Erythroblast (primary cell): ENCODE measurements at places on chromosomes 12 and 14.

- peak; percentile 43 for DNase-seq
These were observed 66.2 kb downstream of the RNF34 start for GRCh38 chr12:121465921-121466793.

DNA sequence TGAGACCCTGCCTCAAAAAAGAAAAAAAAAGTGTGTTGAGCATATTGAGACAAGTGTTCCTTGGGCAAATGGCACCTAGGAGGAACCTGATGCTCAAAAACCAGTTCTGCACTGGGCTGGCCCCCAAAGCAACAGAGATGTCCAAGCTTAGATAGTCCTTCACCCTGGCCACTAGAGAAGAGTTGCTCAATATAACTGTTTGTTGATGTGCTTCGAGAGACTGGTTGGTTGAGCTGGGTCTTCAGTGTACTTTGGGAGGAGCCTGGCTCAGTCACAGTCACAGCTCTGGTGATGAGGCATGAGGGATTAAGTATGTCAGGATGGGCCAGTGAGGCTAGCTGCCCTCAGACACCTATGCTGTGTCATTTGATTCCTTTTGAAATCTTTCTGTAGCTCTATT is 38.0 kb downstream of the SLC2A14 start:
- DNase-seq = no peak

DNA sequence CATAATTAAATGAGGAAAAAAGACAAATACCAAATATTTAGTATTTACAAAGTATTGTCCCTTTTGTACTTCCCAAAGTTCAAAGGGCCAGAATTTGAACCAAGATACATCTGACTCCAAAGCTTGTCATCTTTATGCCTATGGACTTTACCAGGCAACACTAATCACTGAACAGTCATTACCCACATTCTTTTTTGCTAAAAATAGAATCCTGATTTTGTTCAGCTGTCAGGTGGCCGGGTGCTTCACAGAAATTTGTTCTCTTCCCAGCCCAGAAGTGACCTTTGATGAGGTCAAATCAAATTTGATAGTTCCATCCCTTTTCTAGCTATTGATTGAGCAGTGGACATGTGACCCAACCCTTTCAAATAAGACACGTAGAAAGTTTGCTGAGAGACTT is 121.6 kb downstream of the LLPH start:
- no peak for DNase-seq

DNA sequence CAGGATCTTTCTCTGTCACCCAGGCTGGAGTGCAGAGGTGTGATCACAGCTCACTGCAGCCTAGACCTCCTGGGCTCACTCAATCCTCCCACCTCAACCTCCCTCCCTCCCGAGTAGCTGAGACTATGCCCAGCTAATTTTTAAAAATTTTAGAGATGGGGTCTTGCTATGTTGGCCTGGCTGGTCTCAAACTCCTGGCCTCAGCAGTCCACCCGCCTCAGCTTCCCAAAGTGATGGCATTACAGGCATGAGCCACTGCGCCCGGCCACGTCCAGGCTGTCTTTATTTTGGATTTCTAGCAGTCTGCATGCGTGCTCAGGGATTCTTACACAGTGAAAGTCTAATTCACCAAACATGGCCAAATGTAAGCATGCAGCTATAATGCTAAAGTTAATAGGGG is 17.8 kb downstream of the SLC8B1 start:
- DNase-seq = no peak

DNA sequence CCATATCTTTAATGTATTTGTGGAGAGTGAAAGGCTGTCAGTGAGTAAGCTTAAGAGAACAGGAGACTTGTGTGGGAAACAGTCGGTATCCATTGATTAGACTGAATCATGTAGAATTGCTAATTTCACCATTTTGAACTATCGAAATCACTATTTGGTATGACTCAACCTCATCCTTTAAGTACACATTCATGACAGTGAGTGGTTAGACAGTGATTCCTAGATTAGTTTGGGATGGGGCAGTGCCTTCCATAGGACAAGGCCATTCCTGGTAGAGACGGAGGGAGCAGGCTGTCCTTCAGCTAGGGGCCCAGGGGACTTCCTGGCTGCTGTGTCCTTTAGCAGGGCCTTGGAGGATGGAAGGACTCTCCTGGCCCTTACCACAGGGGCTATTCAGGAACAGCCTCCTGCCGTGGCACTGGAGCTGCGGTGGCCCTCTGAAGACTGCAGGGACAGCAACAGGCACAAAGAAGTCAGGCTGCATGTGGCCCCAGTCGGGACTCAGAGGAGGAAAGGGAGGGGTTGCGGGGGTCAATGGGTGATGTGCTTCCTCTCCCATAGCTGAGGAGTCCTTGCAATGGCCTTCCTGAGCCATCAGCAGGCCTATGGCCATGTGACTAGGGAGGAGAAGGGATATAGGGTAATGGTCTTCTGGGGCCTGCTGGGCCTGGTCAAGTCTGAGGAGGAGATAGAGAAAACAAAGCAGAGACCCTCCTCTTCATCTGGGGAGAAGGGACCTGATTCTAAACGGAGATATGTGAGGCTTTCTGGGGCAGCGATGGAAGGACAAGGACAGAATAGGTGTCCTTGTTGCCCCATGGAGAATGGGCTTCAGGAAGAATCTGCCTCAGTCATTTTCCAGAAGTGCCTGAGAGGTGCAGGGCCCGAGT is 11.2 kb downstream of the SERPINA1 start:
- DNase-seq = no peak

DNA sequence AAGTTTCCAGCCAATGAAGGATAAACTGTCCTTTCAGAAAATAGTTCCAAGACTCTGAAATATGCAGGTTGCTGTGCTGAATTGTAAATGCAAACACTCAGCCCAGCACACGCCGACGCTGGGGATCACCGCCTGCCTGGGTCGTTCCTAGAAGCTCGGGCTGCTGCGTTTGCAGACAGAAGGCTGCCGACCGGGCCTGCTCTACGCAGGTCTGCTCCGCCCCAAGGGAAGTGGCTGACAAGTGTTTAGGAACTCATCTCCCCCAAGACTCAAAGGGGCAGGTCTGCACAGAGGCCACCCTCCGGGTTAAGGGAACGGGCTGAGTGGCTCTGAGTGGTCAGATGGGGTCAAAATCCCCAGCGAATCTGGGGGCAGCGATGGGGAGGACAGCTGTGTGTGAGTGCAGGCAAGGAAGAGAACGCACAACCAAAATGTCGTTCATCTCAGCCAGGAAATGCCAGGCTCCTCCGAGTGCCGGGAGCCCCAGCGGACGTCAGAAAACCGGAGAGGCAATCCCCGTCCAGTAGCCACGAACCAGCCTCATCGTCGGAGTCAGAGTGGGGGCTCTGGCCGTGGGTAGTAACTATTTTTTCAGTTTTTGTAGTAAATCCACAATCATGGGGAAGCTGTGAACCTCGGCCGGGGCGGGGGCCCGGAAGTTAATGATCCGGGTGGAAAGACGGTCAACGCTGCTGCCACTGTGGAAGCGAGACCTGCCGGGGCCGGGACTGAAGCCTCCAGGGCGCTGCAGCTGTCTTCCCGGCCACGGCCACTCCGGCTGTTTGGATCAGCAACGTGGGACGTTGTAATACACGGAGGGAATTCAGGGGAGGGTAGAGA is 6.0 kb downstream of the GALNT9 start:
- no peak for DNase-seq

- peak; percentile 85 for DNase-seq
These were observed 18.4 kb downstream of the ZNF664 start for GRCh38 chr12:123991372-123991951.

DNA sequence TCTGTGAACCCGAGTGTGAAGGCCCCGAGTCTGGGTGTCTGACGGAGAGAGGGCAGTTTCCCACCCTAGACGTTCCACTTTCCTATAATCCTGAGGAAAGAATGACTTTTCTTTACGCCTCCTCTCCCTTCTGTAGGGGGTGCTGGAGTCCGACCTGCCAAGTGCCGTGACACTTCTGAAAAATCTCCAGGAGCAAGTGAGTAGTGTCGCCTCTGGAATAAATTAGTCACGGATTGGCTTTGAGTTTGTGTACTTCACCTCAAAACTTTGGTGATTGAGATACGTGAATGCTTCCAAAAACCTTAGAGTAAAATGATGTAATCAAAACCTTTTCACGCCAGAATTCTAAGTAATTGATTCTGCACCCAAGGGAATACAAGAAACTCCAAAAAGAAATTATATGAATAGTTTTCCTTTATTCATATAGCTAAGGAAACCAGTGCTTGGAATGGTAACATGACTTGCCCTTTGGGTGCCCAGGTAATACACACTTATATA is 452 bp downstream of the NGDN start:
- no peak for DNase-seq

DNA sequence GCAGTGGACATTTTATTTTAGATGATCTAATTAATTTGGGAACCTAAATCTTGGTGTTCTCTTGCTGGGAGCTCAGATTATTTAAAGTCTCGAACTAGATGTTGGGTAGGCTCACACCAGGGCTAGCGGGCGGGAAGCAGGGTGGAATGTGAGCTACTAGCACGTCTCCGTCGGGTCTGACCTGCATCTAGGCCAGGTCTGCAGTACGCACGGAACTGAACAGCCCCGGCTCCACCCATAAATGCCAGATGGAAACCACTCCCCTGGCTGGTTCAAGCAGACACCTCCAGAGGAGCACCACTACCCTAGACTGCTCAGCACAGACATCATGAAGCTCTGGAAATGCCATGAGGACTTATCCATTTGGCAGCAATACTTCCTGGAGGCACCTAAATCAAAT is 10.3 kb downstream of the ZNF605 start:
- no peak for DNase-seq

DNA sequence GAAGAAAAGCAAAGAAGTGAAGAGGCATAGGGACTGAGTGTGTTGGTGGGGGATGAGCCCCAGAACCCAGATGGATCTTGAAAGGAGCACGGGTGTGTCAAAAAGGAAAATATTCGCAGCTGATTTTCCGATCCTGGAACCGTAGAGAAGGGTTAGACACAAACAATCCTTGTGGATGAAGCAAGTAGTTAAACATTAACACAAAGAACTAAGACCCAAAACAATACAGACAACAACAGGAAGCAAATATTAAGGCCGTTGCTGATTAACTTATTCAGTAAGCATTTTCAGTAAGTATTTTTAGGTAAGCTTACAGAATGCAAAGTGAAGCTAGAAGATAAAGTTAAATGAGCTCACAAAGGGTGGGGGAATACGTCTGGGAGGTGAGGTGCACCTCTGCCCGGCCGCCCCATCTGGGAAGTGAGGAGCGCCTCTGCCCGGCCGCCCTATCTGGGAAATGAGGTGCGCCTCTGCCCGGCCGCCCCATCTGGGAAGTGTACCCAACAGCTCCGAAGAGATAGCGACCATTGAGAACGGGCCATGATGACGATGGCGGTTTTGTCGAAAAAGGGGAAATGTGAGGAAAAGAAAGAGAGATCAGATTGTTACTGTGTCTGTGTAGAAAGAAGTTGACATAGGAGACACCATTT is 62.8 kb upstream of the PRB2 start:
- no peak for DNase-seq

GRCh38 chr14:58942516-58942915 is 246.0 kb upstream of the DAAM1 start:
- no peak for DNase-seq

- DNase-seq = peak; percentile 35
These were observed 212.6 kb downstream of the PTPRO start for GRCh38 chr12:15534874-15535273.

DNA sequence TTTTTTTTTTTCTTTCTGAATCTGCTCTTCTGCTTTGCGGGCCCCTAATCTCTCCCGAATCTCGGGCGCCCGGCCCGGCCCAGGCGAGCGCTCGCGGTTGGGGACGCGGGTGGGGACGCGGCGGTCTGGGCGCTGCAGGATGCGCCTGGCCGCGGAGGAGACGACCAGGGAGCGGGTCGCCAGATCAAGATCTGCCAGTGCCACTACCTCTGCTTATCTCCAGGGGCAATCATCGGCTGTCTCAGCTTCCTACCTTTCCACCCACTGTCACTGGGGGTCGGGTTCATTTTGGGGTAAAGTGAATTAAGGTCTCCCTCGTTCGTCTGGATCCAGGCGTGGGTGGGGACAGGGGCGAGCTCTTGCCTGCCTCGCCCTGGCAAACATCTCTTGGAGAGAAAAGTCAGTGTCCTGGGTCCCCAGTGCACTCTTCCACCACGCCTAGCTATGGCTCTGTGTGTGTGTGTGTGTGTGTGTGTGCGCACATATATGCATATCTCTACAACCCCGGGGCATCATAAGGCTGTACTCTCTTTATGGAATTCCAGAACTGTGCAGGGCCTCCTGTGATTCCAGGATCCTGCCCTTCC is 422.3 kb downstream of the VRK1 start:
- DNase-seq = no peak

GRCh38 chr12:56908136-56908535 is 26.1 kb downstream of the SDR9C7 start:
- DNase-seq = no peak

GRCh38 chr12:2624543-2625288 is 170.1 kb upstream of the FKBP4 start:
- peak; percentile 43 for DNase-seq

GRCh38 chr12:101051151-101051550 is 158.9 kb downstream of the SLC5A8 start:
- no peak for DNase-seq
